ENCODE measurements at places on chromosomes 5 and 9.
A peak's percentile ranks its signal among the peaks of the same experiment; 100 is the strongest.

DNA sequence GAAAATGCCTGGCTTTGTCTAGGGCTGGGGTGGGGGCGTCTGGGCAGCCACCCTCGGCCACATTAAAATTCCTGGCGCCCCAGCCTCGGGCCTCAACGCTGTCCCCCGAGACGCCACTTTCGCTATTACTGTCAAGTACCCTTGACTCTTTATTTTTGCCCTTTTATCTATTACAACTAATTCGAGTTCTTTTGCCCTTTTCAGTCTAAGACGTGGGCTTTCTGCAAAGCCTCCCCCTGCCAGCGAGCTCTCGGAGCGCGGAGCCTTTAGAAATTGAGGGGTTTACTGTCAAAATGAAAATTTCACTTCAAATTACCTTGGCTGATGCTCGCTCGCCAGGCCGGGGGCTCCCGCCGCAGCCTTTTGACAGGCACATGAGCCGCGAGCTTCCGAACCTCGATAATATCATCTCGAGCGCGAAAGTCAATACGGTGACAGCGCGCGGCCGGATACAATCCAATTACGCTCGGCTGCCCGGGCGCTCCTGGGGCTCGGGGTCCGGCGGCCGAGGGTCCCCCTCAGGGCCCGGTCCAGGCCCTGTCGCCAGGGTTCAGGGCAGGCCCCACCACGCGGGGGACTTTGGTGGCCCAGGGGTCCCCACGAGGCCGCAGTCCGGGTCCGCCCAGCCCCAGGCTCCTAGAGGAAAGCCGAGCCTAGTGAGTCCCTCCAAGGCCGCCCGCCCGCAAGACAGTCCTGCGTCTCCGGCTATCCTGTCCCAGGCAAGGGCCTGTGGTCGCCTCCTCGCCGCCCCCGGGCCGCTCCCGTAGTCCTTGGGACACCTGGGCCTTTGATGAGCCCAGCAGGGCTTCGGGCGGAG lies 6.7 kb downstream of the IRX4 start:
- DNase-seq = no peak

GRCh38 chr5:96629774-96630173 lies 32.4 kb upstream of the CAST start:
- peak; percentile 82 for DNase-seq

GRCh38 chr5:131262953-131263541 lies 806 bp upstream of the CDC42SE2 start:
- peak; percentile 20 for DNase-seq

- peak; percentile 16 for DNase-seq
Observed at GRCh38 chr9:112836394-112836793, 54.3 kb downstream of the SLC46A2 start.

GRCh38 chr9:16825331-16825725 lies 45.1 kb downstream of the BNC2 start:
- no peak for DNase-seq
